ENCODE measurements at places on chromosomes 2 and 18. TPM values are rescaled to one million over a fixed set of nuclear protein-coding genes. Genes with fewer than 3 reads are reported as not detected.

SLC25A12 gene
- total RNA-seq: 20.5 TPM

GRCh38 chr2:3868012-3868805 is 164.8 kb downstream of the DCDC2C start:
- DNase-seq: no peak

DNA sequence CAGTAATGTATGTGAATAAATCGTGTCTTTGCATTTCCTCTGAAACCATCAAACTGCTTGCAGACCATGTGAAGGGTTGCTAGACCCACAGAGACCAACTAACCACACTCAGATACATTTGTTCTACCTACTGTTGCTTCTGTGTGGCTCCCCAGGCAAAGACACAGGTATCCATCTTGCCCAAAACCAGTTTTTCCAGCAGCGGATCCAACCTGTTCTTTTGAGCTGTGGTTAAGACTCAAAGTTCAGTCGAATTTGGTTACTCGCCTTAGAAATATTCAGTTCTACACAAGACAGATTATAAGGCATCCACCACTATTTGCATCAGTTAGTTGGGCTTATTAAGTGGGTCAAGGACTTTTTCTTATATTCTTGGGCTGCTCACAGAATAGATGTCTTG is 276.2 kb upstream of the EPHA4 start:
- DNase-seq: no peak

DNA sequence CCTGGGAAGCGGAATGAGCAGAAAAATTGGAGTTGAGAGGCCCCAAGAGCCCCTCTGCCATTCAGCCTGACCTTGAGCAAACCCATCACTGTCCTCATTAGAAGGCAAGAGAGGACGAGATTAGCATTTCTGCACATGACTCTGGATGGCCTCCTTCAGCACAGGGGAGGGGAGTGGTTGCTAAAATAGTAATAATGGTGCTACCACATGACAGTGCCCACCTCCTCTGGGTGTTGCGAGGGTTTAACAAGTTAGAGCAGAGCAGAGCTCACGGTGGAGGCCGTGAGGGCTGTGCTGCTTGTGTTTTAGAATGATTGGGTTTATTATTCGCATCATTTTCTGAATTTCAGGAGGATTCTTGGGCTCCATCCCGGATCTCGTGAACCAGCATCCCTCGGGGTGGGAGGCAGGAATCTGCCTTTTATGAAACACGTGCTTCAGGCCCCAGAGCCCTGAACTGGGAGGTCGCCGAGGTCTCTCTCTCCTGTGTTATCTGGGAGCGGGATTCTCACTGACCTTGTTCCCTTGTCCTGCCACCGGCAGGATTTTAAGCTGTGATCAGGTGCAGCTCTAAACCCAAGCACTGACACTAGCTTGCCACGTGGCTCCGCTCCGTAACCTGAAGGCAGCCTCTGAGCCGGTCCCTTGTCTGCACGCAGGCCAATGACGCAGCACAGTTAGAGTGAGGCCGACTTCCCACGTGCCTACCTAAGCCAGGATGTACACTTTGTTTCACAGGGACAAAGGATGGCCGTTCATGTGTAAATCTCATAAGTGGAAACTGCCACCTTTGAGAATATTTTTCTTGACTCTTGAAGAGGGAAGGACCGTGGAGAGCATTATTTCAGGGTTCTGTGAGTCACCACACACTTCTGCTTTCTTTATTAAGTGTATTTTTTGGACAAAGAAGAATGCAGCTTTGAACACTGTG is 142.3 kb downstream of the ACOXL start:
- DNase-seq: no peak

AFTPH gene
- total RNA-seq: 13.6 TPM

CCDC141 gene
- 0.09 TPM for total RNA-seq

- no peak for DNase-seq
Measured at GRCh38 chr2:95309599-95309998, 12.5 kb downstream of the KCNIP3 start.

DNA sequence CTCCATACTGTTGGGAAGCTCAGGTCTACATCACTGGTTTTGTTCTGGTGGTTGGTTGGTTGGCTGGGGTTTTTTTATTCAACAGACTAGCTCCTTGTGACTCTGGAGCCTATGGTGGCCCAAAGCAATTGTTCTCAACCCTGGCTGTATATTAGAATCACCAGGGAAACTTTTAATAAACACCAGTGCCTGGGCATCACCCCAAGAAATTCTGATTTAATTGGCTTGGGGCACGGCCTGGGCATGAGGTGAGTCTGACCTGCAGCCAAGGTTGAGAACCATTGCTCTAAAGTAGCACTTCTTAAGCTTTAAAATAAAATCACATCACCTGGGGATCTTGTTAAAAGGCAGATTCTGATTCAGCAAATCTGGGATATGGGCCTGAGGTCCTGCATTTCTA is 184.1 kb downstream of the C1D start:
- no peak for DNase-seq

- peak; percentile 57 for DNase-seq
Measured at GRCh38 chr2:55010149-55010591, 40.1 kb downstream of the RTN4 start.

TCF7L1 gene
- total RNA-seq: 0.13 TPM

TSPYL6 gene
- total RNA-seq: 8.8 TPM

DNA sequence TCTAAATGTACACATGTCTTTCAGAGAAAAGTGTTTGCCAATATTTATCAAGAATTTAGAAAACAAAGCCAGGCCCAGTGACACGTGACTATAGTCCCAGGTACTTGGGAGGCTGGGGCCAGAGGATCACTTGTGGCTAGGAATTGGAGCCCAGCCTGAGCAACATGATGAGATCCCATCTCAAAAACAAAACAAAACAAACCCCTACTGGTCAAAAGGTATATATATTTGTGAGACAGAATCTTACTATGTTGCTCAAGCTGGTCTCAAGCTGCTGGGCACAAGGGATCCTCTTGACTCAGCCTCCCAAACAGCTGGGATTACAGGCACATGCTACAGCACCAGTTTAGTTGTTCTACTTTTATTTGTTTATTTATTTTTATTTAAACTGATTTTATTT is 79.2 kb downstream of the ZDBF2 start:
- DNase-seq: no peak

DNA sequence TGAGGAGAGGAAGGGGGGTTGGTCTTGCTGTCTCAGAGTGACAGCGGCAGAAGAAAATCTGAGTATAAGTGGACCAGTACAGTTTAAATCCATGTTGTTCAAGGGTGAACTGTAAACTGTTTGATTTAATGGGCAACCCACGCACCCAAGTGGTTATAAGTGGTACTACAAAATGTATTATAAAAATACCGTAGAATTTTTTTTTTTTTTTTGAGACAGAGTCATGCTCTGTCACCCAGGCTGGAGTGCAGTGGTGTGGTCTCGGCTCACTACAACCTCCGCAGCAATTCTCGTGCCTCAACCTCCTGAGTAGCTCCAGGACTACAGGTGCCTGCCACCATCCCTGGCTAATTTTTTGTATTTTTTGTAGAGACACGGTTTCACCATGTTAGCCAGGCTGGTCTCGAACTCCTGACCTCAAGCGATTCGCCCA is 2.1 kb upstream of the CHCHD5 start:
- DNase-seq: peak; percentile 72

TRAK2 gene
- 8.6 TPM for total RNA-seq

DNA sequence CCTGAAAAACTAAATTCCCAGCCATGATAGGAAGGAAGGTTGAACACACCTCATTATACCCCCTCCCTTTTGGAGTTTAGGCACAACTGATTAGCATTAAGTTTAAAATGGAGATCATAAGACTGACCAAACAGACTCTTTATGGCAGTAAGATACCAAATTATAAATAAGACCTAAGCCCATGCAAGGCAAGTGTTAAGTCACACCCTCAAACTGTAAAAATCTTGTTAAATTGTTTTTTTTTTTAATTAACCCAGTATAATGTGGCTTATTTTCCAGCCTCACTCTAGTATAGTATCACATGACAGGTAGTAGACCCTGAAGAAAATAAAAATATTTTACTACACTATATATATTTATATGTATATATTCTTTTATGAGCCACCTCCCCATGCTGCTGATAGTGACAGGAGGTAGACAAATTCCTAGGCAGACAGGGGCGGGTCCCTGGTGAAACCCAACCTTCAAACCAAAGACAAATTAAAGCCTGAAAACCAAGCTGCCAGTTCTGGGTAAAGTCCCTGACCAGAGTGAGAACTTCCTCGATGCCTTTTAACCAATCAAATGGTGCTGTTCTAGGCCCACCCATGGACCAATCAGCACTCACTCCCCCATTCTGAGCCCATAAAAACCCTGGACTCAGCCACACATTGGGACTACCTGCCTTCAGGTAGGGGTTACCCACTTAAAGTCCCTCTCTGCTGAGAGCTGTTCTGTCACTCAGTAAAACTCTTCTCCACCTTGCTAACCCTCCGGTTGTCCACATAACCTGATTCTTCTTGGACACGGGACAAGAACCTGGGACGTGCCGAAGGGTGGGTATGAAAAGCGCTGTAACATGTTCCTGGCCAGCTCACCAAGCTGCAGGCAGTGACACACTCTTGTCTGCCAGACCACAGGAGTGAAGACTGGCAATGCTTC is 123.9 kb upstream of the B3GNT2 start:
- no peak for DNase-seq

DNA sequence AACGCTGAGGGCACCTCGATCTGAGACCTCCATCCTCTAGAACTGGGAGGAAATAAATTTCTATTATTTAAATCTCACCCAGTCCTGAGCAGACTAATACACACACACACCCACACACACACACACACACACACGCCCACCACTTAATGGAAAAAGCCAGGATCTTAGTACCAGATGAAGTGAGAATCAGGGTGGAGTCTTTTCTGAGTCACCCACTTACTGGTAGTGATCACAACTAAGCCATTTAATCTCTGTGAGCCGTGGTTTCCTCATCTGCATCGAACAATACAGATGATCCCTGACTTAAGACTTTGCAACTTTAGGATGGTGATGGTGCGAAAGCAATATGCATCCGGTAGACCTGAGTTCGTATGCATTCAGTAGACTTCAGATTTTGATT is 18.6 kb downstream of the THNSL2 start:
- no peak for DNase-seq

CRACDL gene
- total RNA-seq: not detected

GRCh38 chr2:219701847-219702634 is 74.6 kb downstream of the SLC4A3 start:
- DNase-seq: no peak
